CD8-positive, alpha-beta memory T cell (primary cell): ENCODE measurements at places on chromosomes 13 and 19. TPM values are rescaled to one million over a fixed set of nuclear protein-coding genes. Genes with fewer than 3 reads are reported as not detected.

NEK5 gene
- not detected for total RNA-seq

PDX1 gene
- not detected for total RNA-seq

CKM gene
- total RNA-seq: not detected

GRCh38 chr13:39538816-39539790 is 63.9 kb downstream of the LHFPL6 start:
- no peak overlapping the region for H3K4me3 ChIP-seq
- no peaks in the 10 kb centered on the region for H3K27me3 ChIP-seq
- DNase-seq: no peak
- no peak overlapping the region for H3K27ac ChIP-seq
- H3K36me3 ChIP-seq: no peaks in the 10 kb centered on the region

GRCh38 chr13:96772426-96772825 is 221.8 kb downstream of the OXGR1 start:
- no peak overlapping the region for H3K27ac ChIP-seq
- H3K36me3 ChIP-seq: no peaks in the 10 kb centered on the region

DNA sequence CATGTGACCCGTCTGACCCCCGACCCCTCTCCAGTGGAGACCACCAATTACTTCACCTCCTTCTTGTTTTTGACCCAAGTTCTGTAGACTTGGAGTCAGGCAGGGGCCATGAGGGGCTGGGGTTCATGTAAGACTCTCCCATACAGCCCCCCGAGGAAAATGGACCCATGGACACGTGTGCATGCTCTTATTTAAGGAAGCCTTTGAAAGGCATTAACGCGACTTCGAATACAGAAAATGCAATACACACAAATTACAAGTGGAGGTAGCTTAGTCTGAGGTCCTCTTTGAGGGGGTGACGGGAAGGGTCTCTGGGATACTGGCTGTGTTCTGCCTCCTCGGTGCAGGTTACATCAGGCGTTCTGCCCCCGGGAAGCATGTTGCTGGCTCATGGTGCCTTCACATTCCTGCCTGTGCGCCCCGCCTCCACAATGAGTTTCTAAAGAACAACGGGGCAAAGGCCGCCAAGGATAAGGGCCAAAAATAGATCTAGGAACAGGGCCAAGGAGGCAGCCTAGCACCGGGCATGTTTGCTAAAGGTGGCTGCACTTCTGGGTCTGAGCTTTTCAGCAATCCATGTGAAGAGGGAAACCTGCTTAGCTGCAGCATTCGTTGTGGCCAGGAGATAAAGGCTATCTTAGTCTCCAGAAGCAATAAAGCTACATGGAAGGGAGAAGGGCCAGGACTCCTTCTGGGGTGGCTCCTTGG is 54.5 kb downstream of the RAB20 start:
- H3K36me3 ChIP-seq: no peaks in the 10 kb centered on the region
- peak overlapping the region; percentile 51 for H3K27ac ChIP-seq
- no peaks in the 10 kb centered on the region for H3K27me3 ChIP-seq
- no peak overlapping the region for H3K4me3 ChIP-seq
- no peaks in the 10 kb centered on the region for H3K4me1 ChIP-seq
- DNase-seq: no peak

- H3K27ac ChIP-seq: no peak overlapping the region
- no peaks in the 10 kb centered on the region for H3K4me1 ChIP-seq
- DNase-seq: no peak
Measured at GRCh38 chr13:106513025-106513983, 22.2 kb downstream of the EFNB2 start.

DNA sequence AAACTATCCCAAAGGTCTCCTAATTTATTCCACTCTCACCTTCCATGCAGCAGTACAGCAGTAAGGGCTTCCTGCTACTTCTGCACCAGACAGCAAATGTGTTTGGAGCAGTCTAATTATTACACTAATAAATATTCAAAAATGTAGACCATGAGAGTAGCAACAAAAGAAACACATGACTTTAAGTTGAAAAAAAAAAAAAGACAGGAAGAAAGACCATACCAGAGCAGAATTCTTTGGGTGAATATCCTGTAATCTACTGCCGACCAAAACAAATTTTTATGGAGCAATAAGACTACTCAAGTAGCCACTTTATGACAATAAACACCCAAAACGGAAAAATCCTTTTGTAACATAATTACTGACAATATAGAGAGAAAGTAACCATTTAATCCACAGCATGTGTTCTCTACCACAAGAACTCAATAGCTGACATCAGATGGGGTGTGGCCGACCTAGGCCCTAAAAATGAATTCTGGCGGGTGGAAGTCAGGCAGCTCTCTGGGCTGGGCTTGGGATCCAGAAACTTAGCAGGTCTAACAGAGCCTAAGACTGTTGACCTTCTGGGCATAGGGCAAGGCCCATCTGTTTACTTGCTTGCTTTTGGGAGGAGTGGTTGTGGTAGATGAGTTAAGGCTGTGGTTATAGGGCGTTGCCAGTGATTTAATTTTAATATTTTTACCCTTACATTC is 4.6 kb downstream of the KLF12 start:
- H3K36me3 ChIP-seq: no peaks in the 10 kb centered on the region
- peak; percentile 45 for DNase-seq
- peak overlapping the region; percentile 5 for H3K4me3 ChIP-seq
- H3K27me3 ChIP-seq: no peaks in the 10 kb centered on the region
